ENCODE measurements at places on chromosomes 6 and 20.
A peak's percentile ranks its signal among the peaks of the same experiment; 100 is the strongest.

- DNase-seq: no peak
Measured at GRCh38 chr6:151043944-151044343, 178.4 kb downstream of the MTHFD1L start.

DNA sequence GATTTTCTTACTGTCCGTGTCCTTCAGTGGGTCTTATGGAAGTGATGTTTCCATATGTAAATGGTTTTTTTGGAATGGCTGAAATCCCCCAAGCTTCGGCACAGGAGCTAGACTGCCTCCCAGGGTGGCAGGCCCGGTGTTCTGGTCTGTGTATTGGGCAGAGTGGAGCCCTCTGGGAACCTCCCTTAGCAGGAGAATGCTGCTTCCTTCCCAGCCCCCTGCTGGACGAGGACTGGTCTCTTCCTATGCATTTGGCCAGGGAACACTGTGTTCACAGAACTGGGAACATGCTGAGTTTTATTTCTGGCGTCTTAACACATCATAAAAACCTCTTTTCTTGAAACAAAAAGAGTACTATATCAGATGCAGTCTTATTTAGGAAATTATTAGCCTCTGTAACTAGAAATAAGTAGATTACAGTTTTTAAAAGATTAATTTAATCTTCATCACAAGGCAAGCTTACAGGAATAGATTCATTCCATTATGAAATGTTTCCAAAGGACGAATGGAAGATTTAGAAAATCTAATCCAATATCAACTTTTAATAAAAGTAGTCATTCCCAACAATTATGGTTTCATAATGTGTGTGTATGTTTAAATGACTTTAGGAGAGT, 56.6 kb downstream of the SYTL3 start:
- DNase-seq: peak; percentile 64

DNA sequence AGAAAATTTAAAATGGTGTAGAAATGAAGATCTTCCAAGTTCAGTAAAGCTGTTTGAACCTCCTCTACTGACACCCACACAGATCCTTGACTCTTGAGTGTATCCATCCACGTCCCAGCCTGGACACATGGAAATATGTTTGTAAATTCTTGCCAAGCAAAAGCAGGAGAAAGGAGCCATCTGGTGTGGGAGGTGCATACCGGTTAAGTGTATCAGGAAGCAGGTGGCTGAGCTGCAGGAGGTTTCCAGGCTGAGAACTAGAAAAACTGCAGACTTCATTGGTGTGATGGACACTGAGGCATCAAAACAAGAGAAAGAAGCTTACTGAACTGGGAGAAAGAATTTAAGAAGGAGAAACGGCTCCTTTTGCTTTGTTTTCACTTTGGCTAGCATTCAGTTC, 229.9 kb upstream of the GRIK2 start:
- no peak for DNase-seq

GRCh38 chr6:136644597-136644952, 94.4 kb upstream of the MAP7 start:
- DNase-seq: no peak

- peak; percentile 42 for DNase-seq
Measured at GRCh38 chr20:61896058-61896961, 169.4 kb downstream of the TAF4 start.

All from fibroblast of skin of back (primary cell).